ENCODE measurements at places on chromosomes 2 and 18.

DNA sequence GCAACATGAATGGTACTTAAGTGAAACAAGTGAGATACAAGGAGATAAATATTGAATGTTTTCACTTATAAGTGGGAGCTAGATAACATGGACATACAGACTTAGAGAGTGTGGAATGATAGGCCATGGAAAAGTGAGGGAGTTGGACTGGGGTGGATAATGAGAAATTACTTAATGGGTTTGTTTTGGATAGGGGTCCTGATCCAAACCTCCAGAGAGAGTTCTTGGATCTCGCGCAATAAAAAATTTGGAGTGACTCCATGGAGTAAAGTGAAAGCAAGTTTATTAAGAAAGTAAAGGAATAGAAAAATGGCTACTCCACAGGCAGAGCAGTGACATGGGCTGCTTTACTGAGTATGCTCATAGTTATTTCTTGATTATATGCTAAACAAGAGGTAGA lies 508.9 kb downstream of the CNTNAP5 start:
- DNase-seq = no peak

DNA sequence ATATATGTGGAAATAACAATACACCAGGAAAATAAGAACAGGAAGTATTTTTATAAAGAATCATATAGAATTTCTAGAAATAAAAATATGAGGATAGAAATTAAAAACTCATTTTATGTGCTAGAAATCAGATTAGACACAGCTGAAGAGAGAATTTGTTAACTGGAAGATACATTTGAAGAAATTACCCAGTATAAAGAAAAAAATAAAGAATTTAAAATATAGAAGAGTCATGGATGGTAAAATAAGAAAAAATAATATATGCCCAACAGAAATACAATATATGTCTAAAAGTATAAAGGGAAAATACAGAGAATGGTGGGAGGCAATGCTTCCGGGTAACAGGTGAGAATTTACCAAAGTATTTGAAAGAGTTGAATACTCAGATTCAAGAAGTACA lies 539.9 kb downstream of the NR4A2 start:
- DNase-seq = no peak

GRCh38 chr2:133063775-133064174 lies 393.8 kb upstream of the LYPD1 start:
- peak; percentile 3 for DNase-seq

GRCh38 chr18:76474824-76475223 lies 20.2 kb downstream of the ZNF516 start:
- DNase-seq = no peak

DNA sequence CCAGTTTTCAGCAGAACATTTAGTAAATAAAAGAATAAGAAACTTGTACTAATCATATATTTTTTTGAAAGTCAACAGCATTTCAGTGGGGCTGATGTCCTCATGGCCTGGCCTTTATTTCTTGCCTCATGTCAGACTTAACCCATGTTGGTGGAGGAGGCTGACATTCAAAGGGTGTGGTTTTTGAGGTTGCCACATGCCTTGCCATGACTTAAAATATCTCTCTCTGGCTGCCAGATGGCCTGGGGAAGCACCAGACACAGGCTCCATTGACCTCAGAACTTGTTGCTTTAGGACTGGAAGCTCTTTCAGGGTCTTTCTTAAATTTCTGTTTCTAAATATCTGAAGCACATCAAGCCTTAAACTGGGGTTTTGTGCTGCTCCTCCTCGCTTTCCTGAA lies 32.5 kb upstream of the CD28 start:
- DNase-seq = no peak

GRCh38 chr2:196427986-196428634 lies 211.4 kb upstream of the CCDC150 start:
- DNase-seq = no peak

DNA sequence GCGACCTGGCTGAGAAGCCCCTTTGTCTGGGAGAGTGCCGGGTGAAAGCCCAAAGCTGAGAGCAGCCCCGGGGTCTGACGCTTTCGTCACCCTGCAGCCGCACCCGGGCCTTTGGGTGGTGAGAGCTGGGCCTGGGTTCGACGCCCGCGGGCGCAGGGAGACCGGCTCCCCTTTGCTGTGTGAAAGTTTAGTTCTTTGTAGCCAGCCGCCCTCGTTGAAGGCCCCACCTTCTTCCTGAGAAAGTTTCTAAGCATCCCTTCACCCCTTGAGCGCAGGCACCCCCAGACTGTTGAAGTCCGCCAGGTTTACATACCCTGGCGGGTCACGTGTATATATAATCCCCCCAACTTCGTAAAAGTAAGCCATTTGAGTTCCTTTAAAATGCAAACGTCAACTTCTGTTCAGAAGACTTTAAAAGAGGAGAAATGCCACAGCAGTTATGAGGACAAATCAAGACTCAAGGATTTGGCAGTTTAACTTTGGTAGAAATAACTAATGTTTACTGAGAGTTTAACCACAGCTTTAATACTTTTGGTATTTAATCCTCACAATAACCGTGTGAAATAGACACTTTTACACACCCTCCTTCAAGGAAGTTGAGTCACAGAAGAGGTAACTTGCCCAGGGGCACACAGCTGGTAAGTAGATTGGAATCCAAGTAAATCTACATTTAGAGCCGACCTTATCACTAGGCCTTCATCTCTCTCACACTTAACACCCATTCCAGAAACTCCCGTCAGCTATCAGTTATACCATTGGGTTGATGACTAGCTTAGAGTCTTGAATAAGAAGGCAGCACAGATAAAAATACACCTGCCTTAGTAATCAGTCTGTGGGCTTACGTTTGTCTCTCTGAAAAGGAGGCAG lies 1.1 kb upstream of the MBOAT2 start:
- no peak for DNase-seq

- no peak for DNase-seq
Observed at GRCh38 chr2:54332386-54332785, 76.4 kb upstream of the TSPYL6 start.

GRCh38 chr2:62267696-62268095 lies 71.8 kb downstream of the B3GNT2 start:
- no peak for DNase-seq

- DNase-seq = no peak
Observed at GRCh38 chr2:180778291-180778690, 202.1 kb upstream of the UBE2E3 start.

DNA sequence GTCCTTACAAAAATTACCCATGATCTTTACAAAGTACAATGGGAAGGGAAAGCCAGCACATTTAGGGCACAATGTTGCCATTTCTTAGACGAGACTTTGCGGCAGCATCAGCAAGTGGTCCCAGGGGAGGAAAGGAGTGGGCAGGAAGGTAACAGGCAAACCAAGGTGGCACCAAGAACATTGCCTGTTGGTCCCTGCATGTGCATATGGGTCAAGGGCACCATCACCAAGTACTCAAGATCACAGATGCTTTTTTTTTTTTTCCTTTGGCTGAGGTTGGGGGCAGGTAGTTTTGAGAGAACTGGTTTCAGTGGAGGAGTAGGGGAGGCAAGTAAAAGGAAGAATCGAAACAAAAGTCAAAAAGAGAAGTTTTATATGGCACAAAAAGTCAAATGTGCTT lies 752 bp upstream of the CYTIP start:
- DNase-seq = no peak

GRCh38 chr18:37484983-37485834 lies 80.4 kb downstream of the CELF4 start:
- DNase-seq = peak; percentile 28

DNA sequence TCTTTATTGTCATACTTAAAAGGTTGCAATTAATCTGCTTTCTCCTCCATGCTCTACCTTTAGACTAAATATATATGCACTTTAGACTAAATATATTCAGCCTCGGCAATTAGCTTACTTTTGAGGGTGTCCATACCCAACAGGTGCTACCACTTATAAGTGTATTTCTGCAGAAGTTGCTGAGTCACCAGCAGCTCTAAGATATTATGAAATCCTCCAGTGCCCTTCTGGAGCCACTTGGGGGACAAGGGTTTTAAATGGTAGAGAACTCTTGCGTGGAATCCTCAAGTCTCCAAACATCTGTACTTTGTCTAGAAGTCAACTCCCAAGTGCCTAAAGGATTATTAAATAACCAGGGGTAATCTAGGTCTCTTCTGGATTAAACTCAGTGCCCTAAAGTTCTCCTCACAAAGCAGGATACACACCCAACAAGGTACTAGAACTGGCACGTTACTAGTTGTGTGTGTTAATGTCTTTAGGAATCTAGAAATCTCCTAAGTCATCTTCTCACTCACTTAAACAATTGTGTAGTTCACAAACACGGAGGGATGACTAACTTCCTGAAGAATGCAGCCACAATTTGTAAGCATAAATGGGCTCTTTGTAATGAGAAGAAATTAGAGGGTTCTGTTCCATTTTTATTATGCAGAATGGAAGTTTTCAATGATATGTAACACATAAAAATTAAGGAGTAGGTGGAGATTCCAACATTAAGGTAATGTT lies 159.7 kb downstream of the CD226 start:
- DNase-seq = no peak

DNA sequence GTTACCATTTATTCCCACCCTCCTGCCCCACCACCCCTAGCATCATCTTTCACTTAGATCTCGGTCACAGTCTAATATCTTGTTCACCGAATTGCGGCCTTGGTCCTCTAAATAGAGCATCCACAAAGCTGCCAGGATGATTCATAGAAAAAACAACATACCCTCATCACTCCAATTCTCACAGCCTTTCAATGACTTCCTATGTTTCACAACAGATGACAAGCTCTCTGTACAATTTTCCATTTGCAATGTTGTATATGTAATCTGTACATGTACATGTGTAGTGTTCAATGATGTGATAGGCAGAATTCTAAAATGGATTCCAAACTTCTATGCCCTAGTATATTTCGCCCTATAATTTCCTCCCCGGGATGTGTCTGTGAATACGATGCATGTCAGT lies 675.6 kb upstream of the CELF4 start:
- no peak for DNase-seq

DNA sequence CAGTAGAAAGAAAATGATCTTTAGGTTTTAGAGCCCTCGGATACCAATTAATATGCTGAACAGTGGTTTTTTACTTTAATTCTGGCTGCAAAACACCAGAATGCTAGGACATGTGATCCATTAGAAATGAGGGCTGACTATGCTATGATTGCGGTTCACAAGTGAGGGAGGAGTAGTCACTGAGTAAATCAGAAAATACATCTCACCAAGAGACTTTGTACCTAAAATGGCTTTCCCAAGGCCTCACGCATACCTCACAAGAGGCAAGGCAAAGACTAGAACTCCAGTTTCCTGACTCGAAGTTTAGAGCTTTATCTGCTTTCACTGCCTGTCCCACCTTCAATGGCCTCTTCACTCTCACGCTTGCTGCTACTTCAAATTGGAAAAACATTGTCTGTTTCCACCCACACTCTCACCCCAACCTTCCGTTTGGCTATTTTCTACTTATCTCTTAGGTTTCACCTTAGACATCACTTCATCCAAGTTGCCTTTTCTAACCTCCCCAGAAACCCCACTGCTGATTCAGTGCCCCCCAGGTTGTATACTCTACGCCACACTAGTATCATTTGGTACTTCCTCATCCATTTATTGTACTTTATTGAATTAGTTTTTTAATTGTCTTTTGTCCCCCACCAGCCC lies 5.1 kb upstream of the MBD2 start:
- no peak for DNase-seq

GRCh38 chr18:46152808-46153617 lies 48.8 kb downstream of the HAUS1 start:
- DNase-seq = no peak

GRCh38 chr2:171247741-171248662 lies 87.3 kb upstream of the TLK1 start:
- no peak for DNase-seq

- no peak for DNase-seq
Observed at GRCh38 chr2:164046040-164046439, 310.2 kb upstream of the FIGN start.

GRCh38 chr18:49548229-49548636 lies 13.6 kb upstream of the LIPG start:
- DNase-seq = no peak

DNA sequence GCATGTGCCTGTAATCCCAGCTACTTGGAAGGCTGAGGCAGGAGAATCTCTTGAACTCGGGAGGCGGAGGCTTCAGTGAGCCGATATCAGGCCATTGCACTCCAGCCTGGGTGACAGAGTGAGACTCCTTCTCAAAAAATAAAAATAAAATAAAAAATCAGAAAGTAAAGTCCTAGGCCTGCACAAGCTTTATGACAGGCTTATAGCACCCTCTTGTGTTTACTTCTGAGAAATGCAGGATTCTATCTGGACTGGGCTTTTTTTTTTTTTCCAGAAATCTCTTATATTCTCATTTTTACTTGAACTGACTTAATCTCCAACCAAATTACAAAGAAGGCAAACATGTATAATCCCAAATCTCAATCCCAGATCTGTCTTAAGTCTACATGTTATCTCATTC lies 26.1 kb upstream of the REG3G start:
- peak; percentile 15 for DNase-seq

DNA sequence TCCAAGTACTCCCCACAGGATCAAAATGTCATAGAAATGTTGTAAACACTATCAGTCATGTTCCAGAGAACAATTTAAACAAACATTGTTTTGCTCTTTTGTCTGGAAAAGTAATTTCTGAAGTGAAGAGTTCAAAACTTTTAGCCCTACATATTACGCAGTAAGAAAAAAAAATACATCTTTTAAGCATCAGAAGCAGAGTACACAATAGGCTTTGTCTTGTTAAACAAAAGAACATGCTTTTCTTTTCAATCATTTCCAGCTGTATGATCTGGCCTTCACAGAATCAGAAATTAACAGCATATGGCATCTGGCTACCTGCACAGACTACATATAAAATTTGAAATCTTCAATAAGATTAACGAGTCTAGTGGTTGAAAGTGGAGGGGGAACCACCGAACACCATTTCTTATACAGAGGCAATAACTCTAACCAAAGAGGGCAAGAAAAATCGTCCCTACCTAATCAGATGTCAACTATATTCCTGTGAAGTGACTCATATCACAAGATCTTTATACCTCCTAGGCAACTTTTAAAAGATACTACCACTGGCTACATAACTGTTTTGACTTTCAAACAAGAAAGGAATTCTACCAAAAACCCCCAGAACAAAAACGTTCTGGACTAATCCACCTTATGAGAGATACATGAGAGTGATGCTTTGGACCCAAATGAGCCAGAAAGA lies 149.3 kb downstream of the EXOC6B start:
- DNase-seq = no peak

DNA sequence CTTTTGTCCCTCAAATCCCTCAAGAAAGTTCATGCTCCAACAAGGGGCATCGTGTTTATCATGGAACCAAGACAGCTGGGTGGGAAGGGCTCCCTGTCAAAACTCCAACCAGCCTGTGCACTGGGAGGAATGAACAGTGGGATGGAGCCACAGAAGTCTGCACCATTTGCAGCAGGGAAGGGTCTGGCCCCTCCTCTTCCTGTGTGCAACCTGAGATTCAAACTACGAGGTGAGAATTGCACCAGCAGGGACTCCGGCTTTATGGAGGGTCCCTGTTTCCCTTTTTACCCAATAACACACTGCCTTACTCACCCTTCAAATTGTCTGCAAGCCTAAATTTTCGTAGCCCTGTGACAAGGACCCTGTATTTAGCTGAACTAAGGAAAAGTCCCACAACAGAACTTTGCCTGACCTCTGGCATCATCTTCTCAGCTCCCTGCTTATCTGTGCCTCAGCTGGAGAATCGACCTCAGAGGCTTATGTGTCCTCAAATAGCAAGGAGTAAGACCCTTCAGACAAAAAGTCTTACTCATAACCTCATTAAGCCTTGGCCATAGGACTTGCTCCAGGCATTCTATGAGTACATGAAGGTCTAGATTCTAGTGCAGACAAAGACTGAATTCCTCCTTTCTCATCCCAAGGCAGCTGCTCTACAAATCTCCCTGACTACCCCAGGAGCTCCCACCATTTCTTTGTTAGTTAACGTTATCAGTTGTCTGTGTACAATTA lies 178.3 kb upstream of the SERPINE2 start:
- no peak for DNase-seq

- no peak for DNase-seq
Observed at GRCh38 chr2:215811409-215812345, 201.7 kb downstream of the MREG start.
